ENCODE measurements at places on chromosomes 4 and X. TPM values are rescaled to one million over a fixed set of nuclear protein-coding genes. Genes with fewer than 3 reads are reported as not detected.

- DNase-seq: no peak
These were observed 65.6 kb downstream of the OR13H1 start for GRCh38 chrX:131609480-131609879.

DNA sequence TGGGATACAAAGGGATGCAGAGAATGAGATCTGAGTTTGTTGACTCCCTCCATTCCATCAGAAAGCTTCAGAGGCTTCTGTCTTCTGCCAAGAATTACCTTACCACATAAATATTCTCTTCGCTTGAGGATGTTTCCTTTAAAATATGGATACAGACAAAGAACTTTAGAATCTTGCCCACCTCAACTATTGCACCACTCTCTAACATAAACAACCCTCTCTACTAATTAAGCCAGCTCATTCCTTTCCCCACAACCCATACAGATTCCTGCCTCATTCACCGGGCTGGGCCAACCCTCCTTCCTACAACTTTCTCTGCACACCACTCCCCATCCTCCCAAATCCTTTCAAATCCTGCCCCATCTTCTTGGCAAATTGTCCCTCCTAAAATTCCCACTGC is 315.8 kb downstream of the RAB28 start:
- no peak for DNase-seq

DNA sequence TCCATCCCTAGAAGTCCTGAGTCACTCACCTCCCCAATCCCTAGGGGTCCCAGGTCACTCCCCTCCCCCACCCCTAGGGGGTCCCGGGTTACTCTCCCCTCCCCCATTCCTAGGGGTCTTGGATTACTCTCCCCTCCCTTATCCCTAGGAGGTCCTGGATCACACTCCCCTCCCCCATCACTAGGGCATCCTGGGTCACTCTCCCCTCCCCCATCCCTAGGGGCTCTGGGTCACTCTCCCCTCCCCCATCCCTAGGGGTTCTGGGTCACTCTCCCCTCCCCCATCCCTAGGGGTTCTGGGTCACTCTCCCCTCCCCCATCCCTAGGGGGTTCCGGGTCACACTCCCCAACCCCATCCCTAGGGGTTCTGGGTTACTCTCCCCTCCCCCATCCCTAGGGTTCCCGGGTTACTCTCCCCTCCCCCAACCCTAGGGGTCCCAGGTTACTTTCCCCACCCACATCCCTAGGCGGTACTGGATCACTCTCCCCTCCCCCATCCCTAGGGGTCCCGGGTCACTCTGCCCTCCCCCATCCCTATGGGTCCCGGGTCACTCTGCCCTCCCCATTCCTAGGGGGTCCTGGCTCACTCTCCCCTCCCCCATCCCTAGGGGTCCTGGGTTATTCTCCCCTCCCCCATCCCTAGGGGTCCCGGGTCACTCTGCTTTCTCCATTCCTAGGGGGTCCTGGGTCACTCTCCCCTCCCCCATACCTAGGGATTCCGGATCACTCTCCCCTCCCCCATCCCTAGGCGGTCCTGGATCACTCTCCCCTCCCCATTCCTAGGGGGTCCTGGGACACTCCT is 2.1 kb downstream of the ASMTL start:
- no peak for DNase-seq

- DNase-seq: no peak
These were observed 70.3 kb downstream of the ANXA10 start for GRCh38 chr4:168162604-168163003.

- DNase-seq: no peak
These were observed 28.2 kb upstream of the CEP135 start for GRCh38 chr4:55920571-55920970.

DNA sequence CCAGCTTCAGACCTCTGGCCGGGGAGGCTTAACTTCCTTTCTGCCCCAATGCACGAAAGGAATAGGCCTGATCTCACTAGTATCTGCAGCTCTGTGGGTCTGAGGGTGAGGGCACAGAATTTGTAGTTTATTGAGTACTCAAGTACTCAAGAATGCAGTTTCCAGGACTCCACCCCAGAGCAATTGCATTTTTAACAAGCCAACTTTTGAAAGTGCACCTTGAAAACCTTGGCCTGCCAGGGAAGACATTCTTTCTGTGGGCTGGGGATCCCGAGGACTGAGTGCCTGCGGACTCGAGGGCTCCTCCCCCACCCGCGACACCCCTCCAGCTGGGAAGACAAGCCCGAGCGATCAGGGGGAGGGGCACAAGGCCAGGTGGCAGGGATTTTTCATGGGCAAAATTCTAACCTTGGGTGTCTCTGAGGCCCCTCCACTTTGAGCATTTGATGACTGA is 22.4 kb downstream of the RS1 start:
- no peak for DNase-seq

DNA sequence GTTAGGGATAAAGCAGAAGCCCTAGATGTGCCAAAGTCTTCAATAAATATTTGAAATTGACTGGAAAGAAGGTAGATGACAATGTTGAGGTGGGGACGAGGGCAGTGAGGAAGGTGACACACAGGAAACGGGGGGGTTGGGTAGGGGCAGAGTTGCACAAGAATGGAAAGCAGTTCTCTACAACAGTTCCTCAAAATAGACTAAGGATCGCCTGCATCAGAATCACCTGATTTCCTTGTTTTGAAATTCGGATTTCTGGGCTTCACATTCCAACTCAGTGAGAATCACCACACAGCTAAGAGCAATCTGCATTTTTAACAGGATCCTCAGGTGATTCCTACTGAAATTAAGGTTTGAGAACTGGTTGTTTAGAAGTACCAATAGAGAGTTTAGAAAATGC is 70.6 kb downstream of the ARFIP1 start:
- DNase-seq: no peak

- no peak for DNase-seq
These were observed 117.9 kb upstream of the VEGFC start for GRCh38 chr4:176910646-176911045.

DNA sequence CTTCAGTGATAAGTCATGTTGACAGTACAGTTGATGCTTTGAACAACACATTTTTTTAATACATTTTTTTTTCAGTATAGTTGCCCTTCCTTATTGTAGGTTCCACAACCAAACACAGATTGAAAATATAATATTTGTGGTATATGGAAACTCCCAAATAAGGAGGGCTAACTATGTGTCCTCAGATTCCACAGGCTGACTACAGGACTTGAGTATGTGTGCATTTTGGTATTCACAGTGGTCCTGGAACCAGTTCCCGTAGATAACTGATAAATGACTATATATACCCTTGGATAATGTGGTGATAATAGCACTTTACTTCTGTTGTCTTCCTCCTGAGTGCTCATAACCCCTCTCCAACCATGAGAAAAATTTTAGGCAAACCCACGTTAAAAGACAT is 111.6 kb upstream of the NUDT6 start:
- no peak for DNase-seq

- no peak for DNase-seq
These were observed 3.8 kb downstream of the SCML1 start for GRCh38 chrX:17741123-17741511.

DNA sequence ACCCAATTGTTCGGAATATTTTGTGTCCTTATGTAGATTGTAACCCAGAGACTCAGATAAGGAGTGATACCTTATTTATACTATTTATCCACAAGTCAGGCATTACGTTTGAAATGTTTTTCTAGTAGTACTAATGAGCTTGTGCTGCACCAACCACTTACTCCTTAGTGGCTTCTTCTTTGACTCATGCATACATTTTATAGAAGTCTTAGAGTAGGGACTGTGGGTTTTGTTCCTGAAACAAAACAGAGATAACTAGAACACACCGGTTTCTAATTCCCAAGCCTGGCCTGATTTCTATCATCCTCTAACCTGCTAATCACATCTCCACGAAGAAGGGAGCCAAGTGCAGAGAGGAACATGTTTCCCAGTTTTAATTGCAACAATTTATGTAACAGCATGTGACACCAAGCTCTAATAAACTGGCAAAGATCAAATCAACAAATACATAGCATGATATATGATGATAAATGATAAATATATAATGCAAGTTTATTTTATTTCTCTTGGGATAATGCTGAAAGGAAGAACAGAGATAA is 32.3 kb downstream of the MGARP start:
- no peak for DNase-seq

DNA sequence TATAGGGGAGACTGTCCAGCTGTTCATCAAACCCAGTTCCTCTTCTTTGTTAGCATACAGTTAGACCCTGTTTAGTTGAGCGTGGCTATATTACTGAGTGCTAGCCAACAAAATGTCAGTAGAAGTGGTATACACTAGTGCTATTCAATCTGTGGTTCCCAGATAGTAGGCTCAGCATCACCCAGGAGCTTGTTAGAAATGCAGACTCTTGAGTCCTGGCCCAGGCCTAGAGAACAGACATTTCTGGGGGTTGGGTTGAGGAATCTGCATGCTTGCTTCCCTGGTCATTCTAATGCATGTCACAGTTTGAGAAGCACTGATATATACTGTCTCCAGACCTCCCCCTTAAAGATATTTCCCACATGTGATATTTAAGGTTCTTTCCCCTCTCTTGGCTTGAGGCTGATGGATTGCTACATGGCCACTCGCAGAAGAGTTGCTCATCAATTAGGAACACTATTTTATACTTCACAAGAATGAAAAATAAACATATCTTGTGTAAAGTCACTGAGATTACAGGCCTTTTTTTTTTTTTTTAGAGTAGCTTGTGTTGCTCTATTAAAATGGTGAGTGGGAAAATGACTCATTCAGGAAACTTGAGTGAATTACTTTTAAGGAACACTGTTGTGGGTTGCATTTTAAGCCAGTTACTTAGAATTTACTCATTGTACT is 289.0 kb downstream of the STIM2 start:
- DNase-seq: no peak

GRCh38 chr4:165541851-165542459 is 163.1 kb downstream of the CPE start:
- no peak for DNase-seq

GRCh38 chr4:183960962-183961541 is 55.9 kb downstream of the STOX2 start:
- peak; percentile 56 for DNase-seq

GRCh38 chr4:67120369-67120768 is 424.9 kb downstream of the CENPC start:
- DNase-seq: no peak

- DNase-seq: no peak
These were observed 124.9 kb downstream of the ADAMTS3 start for GRCh38 chr4:72444092-72444491.

- no peak for DNase-seq
These were observed 16.0 kb upstream of the TLR8 start for GRCh38 chrX:12890467-12890866.

GRCh38 chrX:20432746-20433387 is 166.2 kb upstream of the RPS6KA3 start:
- no peak for DNase-seq

GRCh38 chrX:19152762-19153161 is 30.5 kb upstream of the ADGRG2 start:
- DNase-seq: no peak

DNA sequence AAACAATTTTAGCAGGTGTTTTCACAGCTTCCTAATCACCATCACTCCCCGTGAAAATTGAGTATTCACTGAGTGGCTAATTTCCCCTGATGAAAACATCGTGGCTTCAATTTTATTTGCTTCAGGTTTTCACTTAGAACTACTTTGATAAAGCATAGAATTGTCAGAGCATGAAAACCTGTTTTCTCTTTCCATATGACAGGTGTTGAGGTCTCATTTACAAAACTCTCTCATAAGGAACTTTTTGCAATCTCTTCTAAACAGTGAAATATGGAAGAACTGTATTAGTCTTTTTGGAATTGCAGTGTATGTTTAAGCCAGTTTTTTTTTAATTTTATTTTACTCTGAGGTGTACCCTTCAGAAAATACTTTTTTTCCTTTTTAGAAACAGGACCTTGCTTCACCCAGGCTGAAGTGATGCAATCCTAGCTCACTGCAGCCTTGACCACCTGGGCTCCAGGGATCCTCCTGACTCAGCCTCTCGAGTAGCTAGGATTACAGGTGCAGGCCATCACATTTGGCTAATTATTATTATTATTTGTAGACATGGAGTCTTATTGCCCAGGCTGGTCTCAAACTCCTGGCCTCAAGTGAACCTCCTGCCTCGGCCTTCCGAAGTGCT is 111.2 kb upstream of the RAPGEF2 start:
- DNase-seq: no peak

DNA sequence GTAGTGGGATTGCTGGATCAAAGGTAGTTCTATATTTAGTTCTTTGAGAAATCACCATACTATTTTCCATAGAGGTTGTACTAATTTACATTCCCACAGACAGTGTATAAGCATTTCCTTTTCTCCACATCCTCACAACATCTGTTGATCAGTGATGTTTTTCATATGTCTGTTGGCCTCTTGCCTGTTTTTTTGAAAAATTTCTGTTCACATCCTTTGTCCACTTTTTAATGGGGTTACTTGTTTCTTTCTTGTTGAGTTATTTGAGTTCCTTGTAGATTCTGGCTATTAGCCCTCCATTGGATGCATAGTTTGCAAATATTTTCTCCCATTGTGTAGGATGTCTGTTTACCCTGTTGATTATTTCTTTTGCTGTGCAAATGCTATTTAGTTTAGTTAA is 72.6 kb downstream of the STOX2 start:
- no peak for DNase-seq

DNA sequence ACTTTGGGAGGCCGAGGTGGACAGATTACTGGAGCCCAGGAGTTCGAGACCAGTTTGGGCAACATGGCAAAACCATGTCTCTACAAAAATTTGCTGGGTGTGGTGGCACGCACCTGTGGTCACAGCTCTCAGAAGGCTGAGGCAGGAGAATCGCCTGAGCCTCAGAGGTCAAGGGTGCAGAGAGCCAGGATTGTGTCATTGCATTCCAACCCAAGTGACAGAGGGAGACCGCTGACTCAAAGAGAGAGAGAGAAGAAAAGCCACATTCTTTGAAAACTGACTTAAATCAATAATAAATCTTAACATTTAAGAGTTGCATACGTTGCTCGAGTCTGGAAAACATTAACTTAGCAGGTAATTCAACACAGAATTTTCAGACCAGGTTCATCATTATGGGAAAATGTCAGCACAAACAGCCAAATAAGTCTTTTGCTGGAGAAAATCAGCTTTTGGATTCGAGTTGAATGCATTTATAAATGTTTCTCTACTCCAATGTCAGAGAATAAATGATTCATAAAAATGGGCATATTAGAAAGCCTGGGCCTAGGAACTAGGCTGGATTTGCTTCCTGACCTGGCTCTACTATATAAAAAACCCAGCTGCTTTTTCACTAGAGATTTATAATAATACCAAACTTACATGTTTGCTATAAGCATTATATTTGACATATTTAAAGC is 68.3 kb upstream of the RBPJ start:
- DNase-seq: no peak

GRCh38 chr4:144507311-144508101 is 138.4 kb upstream of the HHIP start:
- DNase-seq: no peak

Gene SLITRK4
- not detected for total RNA-seq

Gene XG
- not detected for total RNA-seq

Gene CSN1S1
- not detected for total RNA-seq

Gene PIN4
- 13.3 TPM for total RNA-seq

Gene GAR1
- total RNA-seq: 23.1 TPM

Gene CT55
- not detected for total RNA-seq

Gene LONRF3
- total RNA-seq: not detected

Gene PLXNB3
- total RNA-seq: not detected

Gene CTAG2
- not detected for total RNA-seq

Gene AKAP14
- total RNA-seq: not detected

Gene RASL11B
- total RNA-seq: not detected

Gene FAT1
- 13.6 TPM for total RNA-seq

Data from G401 (cell line).